ENCODE measurements at places on chromosomes 13 and 19.

DNA sequence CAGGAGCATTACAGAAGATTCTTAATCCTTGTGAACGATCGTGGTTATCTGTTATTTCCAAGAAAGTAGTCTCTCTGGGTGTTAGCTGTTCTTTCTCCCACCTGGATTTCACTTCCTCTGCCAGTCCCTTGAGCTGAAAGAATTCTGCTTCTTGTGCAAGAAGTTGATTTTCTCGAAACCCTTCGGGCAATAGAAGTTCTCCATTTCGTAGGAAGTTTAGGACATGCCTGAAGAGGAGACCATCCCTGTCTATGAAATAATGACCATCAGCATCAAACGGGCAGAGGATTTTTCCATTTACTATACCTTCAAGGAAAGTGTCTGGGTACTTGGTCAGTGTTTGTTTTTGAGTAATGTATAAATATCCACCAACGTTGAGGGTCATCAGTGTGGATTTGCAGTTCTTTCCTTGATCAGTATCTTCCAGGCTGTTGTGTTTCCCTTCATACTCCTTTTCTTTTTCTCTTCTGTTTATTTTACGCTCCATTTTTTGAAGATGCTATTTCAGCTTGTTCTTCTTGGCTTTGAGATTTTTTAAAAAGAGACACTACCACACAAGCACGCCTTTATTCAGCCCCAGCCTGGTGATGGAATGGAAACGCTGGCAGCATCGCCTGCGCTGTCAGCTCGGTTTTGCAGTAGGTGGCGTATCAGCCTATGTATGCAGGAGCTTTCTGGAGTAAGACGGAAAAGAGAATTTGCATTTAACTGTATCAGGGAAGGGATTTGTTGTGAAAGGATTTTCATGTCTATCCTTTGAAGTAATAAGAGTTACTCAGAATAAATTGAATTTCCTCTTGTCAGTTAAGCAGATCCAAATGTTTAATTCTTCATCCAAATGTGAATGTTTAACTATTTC, 6.5 kb downstream of the KCTD4 start:
- DNase-seq = no peak

- no peak for DNase-seq
These were observed 437.7 kb downstream of the IRS2 start for GRCh38 chr13:109348519-109349258.

DNA sequence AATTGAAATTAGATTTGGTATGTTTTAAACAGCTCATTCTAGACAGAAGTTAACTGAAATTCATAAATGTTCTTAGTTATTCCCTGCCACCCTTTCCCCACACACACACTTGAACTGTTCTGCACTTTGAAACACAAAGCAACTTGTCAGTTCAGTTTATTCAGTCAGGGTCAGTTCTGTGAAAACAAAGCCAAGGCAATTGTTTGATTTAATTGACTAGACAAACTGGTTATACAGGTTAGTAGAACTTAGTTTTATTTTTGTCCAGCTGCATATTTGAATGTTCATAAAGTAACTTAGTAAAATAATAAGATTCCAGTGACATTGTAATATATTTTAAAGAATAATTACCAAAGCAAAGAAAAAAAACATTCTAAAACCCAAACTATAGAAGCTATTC, 98.3 kb upstream of the KLF5 start:
- DNase-seq = no peak

DNA sequence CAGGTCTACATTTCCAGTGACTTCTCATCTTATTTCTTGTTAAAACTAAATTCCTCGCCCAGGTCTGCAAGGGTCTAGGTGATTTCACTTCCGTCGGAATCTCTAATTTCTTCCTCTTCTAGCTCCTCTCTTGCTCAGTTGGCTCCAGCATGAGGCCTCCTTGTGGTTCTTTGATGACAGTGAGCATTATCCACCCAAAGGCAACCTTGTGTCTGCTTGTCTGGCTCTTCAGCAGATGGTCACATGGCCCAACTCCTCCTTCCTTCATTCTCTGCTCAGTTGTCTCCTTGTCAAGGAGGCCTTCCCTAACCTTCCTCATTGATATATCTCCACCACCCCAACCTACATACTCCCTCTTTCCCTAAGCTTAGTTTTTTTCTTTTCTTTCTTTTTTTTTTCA, 1391.4 kb downstream of the EFNB2 start:
- peak; percentile 9 for DNase-seq

DNA sequence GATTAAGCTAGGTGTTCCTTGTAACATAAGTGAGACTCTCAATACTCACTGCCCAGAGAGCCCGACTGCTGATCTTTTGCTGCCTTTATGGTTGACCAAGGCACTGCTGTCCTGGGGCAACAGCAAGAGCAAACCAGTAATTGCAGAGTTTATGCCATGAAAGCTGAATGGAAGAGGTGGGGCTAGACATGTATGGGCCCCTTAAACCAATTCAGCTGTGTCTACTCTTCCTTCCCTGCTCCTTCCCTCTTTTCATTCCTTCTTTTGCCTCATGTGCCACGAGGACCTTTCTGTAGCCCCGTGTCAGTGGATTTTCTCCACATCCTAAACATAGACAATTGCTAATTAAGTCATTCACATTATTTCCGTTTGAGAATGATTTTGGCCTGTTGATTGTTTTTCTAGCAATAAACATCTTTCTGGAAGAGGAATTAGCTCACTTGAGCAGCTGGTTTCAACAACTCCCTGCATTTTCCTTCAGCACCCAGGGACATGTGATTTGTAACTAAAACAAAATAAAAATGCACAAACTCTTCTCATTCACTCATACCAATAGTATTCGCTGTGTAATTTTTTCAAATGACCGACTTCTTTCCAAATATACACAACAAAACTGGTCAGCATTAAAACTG, 40.5 kb downstream of the RAP2A start:
- DNase-seq = no peak

GRCh38 chr19:13181747-13182388, 31.7 kb downstream of the IER2 start:
- peak; percentile 96 for DNase-seq

DNA sequence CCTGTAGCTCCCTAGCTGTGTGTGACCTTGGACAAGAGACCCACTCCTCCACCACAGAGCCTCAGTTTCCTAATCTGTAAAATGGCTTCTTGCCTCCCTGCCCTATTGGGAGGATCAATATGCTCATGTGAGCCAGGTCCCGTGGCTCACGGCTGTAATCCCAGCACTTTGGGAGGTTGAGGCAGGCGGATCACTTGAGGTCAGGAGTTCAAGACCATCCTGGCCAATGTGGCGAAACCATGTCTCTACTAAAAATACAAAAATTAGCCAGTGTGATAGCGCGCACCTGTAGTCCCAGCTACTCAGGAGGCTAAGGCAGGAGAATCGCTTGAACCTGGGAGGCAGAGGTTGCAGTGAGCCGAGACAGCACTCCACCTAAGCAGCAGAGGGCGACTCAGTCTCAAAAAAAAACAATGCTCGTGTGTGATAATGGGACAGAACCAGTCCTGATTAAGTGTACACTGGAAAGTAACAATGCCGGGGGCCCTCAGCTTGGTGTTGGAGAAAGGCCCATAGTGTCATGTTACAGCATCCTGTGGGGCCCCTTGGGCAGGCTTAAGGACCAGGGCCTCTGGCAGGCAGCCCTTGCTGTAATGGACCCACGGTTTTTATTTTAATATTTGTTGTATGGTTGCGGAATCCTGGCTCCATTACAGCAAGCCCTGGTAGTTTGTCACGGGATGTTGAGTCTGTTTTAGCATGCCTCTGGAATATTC, 6.8 kb downstream of the RPS11 start:
- DNase-seq = peak; percentile 81

DNA sequence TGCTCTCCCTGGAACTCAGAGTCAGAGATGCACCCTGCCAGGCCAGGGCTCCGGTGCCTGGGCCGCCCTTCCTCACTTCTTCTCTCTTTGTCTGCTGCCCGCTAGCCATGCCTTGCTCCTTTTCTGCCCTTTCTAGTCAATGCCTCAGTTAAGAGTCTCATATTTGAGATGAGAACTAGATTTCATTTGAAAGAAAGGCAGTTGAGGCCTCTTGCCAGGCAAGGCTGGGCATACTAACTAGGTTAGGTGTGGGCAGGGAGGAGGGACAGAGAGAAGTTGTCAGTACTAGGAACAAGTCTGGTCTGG, 341.6 kb downstream of the DNAJC15 start:
- no peak for DNase-seq

DNA sequence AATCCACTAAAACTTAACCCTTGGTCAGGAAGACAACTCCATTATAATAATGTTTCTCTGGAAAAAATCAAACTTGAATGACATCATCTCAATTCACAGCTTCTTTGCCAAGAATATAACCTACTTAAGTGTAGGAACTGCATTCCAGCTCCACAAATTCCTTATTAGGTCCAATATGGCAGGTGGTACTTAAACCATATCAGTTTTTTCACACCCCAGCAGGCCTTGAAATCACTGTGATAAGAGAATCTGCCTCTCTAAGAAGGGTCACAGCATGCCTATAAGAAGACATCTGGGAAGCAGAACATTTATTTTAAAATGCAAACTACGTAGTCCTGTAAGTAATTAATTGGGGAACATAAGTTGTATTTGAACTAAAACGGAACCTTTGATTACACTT, 687.8 kb downstream of the DIAPH3 start:
- DNase-seq = no peak

DNA sequence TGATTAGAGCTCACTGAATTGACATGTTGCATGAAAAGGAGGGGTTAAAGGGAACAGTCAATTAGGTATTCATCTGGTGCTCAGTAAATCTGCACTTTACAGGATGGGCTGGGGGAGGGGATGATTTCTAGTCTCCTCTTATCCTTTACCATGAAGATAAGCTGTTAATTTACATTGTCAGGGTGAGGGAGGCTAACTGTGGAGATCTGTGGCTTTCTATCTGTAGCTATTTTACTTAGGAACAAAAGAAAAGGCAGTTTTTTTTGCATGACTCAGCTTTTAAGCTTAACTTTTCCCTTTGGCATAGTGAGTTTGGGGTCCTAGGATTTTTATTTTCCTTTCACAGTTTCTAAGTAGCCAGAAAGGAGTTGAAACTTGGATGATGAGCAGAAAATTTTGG, 253.3 kb downstream of the LMO7 start:
- no peak for DNase-seq

- DNase-seq = no peak
These were observed at the start of gene FBXO27 for GRCh38 chr19:39032063-39032918. TSS of gene FBXO27 (minus strand) at chr19:39032549. CDS start at chr19:39032227, 322 bp downstream.

GRCh38 chr13:43127827-43128226, 104.4 kb downstream of the DNAJC15 start:
- DNase-seq = no peak

DNA sequence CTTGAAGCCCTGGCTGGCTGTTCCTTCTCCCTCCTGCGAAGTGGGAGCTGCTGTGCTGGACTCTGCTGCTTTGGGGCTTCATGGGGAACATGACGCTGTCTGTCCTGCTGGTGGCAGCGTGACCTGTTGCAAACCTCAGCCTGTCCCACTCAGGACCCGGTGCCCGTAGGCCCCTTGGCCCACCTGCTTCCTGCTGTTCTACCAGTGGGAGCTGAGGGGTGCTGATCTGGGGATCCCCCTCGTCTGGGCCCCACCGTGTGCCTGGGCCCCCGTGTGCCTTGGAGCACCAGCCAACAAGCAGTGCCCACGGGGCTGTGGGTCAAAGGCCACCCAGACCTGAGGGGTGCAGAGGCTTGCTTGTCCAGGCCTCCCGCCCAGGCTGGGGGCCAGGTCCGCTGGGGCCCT, 5.3 kb downstream of the SPPL2B start:
- no peak for DNase-seq

- DNase-seq = no peak
These were observed 26.4 kb upstream of the HNRNPA1L2 start for GRCh38 chr13:52615812-52616211.

DNA sequence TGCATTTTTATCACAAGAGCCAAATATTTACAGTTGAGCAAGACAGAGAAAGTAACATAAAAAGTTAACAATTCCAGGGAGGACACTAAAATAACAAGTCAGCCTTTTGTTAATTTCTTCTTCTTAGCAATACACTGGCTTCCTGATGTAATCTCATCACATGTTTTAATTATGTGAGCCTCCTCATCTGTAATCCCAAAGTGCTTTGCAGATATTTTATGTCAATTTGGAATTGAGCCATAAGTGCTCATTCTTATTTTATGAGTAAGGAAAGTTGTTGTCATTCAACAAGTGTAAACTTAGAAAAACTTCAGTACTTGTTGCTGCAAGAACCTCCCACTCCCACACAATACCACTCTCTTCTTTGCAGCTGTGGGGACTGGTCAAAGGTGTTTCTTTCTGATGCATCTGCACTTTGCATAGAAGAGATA, 223.6 kb downstream of the GPC6 start:
- peak; percentile 55 for DNase-seq

DNA sequence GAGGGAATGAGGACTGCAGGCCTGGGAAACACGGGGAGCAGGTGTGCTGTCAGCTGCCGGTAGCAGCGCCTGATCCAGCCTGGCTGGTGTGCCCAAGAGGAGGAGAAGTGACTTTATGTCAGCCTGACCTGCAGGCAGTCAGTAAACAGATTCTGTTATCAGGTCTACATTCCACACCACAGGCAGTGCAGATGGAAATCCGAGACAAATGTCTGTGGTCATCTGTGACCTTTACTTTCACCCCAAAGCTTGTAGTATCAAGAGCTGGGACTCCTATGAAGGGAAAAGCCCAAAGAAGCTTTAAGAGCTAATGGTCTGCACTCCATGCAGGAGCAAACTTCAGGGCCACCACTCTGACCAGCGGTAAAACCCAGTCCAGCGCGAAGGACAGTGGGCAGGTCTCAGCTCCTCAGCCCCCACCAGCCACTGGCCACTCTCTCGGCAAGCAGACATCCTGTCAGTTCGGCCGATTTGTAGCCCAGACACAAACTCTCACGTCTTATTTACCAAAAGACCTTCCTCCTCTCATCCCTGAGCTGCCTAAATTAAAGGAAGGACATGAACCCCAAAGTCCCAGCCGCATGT, 7.7 kb downstream of the EPS15L1 start:
- no peak for DNase-seq

DNA sequence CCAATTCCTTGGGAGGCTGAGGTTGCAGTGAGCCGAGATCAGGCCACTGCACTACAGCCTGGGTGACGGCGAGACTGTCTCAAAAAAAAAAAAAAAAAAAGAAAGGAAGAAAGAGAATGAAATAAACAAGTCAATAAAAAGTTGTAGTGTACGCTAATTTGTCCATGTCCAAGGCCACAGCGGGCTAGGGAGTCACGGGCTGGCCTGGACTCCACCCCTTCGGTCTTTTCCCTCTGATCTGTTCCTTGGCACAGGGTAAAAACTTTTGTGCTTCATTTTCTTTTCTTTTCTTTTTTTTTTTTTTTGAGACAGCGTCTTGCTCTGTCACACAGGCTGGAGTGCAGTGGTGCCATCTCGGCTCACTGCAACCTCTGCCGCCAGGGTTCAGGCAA, 19.4 kb upstream of the MKNK2 start:
- DNase-seq = no peak

- DNase-seq = no peak
These were observed 18.5 kb upstream of the KCTD4 start for GRCh38 chr13:45219123-45219891.

- peak; percentile 15 for DNase-seq
These were observed 3.8 kb upstream of the SLC25A42 start for GRCh38 chr19:19059837-19060611.
